T-helper 1 cell (primary cell): ENCODE measurements at places on chromosomes 1 and 21.

GRCh38 chr21:33938381-33938780, 22.8 kb upstream of the ATP5PO start:
- no peak for DNase-seq

GRCh38 chr1:35640380-35641232, 720 bp downstream of the PSMB2 start:
- DNase-seq: no peak

DNA sequence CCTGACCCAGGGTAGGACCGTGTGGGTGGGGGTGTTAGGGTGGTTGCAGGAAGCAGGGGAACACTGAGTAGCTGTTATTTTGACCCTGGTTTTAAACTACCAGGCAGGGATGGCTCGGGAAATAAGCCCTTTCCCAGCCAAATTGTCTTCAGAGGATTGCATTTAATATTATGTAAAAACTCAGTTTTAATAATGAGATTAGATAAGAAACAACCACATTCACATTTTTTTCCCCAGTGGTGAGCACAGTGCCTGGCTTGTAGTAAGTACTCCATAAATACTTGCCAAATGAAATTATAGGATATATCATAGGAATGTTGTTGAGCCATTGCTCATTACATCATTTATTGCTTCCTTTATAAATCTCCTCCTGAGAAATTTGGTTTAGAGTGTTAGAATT, 3.1 kb upstream of the ACP6 start:
- no peak for DNase-seq

DNA sequence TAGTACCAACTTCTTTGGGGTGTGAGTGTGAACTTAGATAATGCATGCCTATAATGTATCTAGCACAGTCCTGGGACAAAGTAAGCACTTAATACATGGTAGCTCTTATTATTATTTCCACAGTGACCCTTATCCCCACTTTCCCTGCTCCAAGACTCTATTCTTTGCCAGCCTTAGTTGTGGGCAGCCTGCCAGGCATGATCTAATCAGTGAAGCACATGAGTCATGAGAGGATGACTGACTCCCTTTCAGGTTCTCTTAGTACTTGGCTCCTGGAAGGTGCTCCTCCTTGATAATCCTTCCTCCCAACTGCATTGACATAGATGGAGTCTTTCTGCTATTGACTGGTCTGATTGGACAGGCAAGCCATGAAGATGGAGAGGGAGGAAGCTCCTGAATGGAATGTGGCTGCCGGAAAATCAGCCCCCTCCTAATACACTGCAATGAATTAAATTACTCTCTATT, 17.4 kb upstream of the GNG12 start:
- no peak for DNase-seq

GRCh38 chr1:23019863-23020625, 776 bp downstream of the KDM1A start:
- no peak for DNase-seq

DNA sequence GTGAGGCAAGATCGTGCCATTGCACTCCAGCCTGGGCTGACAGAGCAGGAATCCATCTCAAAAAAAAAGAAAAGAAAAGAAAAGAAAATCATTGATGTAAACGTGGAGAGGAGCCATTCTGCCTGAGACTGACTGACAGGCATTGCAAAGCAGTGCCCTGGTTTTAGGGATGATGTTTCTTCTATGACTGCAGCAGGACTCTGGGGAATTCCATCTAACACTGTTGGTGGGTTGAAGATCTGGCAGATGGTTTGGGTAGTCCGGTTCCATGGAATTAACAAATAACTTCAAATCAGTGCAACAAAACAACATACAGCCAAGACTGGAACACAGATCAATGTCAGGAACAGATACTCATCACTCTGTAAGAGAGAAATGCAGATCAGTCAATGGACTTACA, 17.8 kb upstream of the LAMC2 start:
- no peak for DNase-seq

DNA sequence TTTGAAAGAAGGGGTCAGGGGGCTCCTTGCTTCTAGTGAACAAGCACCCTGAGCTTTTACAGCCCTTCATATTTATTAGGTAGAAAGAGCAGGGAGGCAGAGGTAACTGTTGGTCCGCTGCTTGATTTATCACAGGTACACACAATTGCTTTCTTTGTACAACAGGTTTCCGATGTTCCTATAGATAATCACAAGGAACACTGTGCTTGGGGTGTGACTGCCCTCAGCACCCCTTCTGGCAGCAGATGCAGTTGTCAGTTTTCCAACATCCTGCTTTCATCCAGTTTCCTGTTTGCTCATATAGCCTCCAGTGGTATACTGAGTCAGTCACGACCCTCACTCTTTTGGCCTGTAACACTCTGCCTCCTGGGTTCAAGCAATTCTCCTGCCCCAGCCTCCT, 40.6 kb downstream of the SCP2 start:
- no peak for DNase-seq

DNA sequence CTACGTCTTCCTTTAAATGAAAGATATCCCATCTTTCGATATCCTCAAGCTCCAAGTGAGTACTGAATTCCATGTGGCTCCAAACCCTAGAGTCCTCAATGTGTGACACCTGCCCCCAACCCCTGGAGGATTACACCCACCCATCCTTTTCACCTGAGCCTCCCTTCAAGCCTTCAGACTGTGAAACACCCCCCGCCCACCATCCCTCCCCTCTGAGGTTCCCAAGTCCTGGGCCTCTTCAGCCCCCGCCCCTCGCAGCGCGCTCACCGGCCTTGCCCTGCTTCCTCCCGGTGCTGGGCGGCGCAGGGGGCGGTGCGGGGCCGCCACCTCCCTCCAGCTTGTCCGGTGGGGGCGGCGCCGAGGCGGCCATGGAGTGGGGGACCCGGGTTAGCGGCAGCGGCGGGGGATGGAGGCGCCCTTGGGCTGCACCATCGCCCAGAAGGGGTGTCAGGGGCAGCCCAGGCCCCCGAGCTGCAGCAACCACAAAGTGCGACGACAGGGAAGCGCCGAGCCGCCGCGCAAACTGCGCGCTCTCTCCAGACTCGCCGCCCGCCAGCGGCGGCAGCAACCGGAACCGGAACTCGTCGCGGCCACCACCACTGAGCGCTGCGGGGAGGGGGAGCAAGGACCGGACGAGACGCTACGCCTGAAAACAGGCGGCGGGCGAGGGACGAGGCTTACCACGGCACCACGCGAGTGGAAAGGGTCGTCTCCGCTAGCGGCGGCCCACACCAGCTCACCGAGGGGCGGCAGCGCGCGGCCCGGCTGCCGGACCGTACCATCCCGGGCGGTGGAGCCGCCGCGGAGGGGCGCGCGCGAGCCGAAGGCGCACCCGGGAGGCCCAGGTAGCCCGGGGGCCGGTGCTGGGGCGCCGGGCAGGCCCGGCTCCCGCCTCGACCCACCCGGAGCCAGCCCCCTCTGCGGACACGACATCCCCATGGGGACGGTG, at the start of gene PYGO2:
Gene PYGO2 (minus strand): TSS at position 576 of the 949 bp plus-strand sequence. CDS start 206 bp downstream, at position 370.
- peak; percentile 72 for DNase-seq

DNA sequence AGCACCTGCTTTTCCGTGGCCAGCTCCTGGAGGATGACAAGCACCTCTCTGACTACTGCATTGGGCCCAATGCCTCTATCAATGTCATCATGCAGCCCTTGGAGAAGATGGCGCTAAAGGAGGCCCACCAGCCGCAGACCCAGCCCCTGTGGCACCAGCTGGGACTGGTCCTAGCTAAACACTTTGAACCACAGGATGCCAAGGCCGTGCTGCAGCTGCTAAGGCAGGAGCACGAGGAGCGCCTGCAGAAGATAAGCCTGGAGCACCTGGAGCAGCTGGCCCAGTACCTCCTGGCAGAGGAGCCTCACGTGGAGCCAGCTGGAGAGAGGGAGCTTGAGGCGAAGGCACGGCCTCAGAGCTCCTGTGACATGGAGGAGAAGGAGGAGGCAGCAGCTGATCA, 413 bp downstream of the UBL4B start:
- DNase-seq: no peak

DNA sequence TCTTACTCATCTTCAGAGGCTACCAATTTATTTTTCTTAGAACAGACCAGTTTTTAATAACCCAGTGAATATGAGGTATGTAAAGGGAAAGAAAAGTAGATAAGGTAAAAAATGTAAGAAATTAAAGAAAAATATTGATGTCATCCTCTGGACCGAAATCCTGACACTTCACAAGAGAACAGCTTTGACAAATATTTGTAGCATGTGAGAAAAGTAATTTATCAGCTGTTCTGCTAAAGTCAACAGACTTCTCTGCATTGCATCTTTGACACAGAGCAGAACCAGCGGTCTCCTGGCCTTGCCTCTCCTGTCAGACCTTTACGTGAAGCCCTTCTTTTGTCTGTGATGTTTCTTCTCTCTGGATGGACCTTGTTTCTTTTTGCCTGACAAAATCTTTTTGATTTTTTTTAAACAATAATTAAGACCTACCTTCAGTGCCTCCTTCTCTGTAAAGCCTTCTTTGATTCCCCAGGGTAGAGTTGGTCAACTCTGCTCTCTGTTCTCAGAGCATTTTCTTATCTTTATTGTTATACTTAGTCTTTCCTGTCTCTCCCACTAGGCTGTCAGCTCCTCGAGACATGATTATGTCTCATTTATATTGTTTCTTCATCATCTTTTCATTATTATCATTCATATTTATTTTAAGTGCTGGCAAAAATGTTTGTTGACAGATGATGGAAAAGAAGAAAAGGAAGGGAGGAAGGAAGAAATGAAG, 35.4 kb downstream of the RGS4 start:
- DNase-seq: no peak

GRCh38 chr1:244969355-244970235, 105.3 kb upstream of the HNRNPU start:
- DNase-seq: peak; percentile 48

DNA sequence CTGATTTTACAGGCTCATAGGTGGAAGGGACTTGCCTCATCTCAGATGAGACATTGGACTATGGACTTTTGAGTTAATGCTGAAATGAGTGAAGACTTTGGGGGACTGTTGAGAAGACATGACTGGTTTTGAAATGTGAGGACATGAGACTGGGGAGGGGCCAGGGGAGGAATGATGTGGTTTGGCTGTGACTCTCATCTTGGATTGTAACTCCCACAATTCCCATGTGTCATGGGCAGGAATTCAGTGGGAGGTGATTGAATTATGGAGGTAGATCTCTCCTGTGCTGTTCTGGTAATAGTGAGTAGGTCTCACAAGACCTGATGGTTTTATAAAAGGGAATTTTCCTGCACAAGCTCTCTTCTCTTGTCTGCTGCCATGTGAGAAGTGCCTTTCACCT, 20.8 kb downstream of the SCYL3 start:
- no peak for DNase-seq

DNA sequence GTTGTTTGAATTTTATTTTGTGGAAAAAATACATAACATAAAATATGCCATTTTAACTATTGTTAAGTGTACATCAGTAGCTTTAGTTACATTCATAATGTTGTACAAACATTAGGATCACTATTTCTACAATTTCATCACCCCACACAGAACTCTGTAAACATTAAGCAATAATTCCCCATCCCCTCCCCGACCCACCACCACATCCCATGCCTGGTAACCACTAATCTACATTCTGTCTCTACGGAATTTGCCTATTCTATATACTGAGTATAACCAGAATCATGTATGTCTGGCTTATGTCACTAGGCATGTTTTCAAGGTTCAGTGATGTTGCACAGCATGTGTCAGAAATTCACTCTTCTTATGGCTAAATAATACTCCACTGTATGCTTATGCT, 47.7 kb downstream of the CDC42BPA start:
- DNase-seq: no peak
